DMS 273 treated with DMSO at 0.1 percent for 48 hours (cell line): ENCODE measurements at places on chromosomes 2 and 18.

- no peak for DNase-seq
Measured at GRCh38 chr18:75730249-75730648, 302.7 kb upstream of the SMIM21 start.

DNA sequence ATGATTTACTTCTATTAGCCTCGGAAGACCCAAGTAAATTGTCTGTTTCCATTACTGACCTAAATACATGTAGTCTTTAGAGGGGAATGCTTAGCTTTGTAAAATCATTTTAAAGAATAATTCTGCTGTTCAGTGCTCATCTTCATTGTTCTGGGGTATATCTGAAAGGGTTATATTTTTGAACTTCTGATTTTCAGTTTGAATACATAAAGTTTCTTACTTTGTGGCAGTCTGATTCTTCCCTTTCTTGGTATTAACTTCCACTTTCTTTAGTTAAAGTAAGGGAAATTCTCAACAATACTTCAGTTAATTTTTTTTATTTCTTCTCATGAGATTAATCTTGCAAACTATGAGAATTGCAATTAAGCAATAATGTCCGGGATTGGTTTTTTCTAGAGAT, 148.4 kb downstream of the DOCK10 start:
- no peak for DNase-seq

DNA sequence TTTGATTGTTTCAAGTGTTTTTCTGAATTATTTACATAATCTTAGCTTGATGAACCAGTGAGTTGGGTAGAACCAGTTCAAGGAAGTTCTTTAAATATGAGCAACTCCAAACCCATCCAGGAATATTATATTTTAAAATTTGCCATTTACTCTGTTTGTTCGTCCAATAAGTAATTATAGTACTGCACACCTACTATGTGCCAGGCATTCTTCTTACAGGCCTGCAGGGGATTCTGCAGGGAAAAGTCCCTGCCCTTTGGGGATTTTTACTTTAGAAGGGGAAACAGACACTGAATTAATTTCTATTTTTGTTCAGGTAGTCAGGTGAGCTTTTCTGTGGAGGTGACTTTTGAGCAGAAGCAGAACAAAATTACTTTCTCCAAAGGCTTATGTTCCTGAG, 146.9 kb downstream of the DOCK10 start:
- DNase-seq = no peak

DNA sequence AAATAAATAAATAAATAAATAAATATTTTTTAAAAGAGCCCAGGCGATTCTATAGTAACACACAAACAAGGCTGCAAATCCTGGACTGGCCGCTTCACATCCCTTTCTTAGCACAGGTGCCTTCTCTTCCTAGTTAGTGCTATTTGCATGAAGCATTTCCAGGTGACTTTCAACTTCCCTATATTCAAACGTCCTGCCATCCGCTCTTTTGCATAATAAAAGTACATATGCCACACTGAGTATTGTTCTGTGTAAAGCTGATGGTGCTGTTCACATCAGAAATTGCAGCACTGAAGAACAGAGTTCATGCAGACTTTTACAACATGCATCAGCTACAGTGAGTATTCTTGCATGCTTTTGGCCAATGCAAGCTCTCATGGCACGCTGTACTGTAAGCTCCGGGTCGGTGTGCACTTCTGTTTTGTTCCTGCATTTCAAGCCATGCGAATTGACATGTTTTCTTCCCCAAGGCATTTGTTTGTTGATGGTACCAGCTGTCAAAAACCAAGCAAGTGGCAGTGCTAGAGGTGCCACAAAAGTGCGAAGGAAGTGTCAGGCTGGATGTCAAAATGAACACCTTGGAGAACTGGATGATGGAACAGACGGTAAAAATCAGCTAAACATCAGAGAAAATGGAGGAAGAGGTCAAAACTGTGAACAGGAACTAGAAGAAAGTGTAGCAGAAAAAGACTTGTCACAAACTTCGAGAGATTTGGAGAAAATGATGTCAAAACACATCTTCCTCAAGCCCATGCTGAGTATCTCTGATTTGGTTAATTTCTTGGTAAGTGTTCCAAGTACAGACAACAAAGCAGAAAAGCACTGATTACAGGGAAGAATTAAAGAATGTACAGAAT, 25.5 kb upstream of the CEP68 start:
- DNase-seq = no peak

DNA sequence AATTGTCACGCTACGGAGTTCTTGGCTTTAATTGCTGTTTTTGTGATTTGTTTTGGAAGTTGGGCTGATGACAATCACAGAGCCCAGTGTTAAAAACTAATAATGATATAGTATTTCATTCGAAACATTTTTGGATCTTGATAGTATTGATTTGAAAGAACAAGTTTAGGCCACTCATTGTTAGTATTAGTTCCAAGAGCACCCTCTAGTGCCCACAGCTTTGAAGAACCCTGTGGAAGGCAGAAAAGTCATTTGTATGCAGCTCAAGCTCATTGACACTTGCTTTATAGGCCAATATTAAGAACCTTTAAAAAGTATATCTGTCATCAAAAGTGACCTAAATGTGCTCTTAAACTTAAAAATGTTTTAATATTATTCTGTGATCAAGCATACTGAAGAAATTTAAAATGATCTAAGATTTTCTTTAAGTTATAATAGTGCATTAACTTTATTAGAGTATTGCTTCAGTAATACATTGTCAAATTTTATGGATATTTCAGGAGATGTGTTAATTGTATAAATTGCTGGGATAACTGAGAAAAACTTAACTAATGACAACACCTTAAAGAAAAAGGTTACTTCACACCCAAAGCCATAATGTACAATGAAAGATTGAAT, 191.0 kb downstream of the GRB14 start:
- DNase-seq = peak; percentile 29

DNA sequence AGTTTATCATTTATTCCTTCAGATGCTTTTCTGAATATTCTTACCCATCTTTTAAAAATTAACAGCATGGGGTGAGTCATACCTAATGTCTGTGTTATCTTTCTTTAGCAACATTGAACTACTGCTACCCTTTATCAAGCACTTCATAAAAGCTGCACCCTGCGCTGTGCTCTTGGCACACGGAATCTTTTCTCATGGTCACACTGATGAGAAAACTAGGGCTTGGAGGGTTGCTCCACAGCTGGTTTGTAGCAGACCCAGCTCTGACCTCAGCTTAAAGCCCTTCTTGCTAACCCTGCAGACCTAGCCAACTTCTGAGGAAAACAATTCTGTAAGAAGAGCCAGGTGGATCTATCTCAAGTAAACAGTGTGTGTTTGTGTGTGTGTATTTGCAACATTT, 106.3 kb downstream of the RNF144A start:
- DNase-seq = no peak

- DNase-seq = no peak
Measured at GRCh38 chr2:27126252-27126710, 2.7 kb downstream of the ABHD1 start.

GRCh38 chr2:67880291-67880761, 182.5 kb downstream of the C1D start:
- no peak for DNase-seq

GRCh38 chr18:73812423-73812822, 335.2 kb downstream of the FBXO15 start:
- no peak for DNase-seq

DNA sequence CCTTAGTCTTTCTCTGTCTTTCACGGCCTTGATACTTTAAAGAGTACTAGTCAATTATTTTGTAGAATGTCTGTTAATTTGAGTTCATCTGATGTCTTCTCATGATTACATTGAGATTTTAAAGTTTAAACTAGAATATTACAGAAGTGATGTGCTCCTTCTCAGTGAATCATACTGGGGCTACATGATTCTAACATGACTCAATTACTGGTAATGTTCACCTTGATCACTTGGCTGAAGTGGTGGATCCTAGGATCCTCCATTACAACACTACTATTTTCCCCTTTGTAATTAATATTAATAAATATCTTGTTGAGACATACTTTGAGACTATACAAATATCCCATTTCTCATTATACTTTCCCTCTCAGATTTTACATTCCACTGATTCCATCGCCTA, 148.5 kb downstream of the CAMKMT start:
- no peak for DNase-seq

DNA sequence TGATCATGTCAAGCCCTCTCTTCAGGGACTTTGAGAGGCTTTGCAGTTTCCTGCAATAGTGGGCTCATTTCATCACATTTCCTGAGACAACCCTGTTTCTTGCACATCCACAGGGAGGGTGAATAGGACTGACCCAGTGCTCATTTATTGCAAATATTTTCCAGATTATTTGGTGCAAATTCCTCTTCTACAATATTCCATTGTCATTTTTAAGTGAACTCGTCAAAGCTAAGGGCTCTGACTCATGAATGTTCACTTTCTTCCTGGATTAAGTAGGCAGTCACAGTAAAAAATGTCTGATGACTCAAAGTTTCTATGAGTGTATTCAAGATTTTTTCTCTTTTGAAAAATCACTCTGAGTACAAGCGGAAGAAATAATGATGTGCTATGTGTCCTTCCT, 225.5 kb upstream of the GALNT5 start:
- DNase-seq = no peak

DNA sequence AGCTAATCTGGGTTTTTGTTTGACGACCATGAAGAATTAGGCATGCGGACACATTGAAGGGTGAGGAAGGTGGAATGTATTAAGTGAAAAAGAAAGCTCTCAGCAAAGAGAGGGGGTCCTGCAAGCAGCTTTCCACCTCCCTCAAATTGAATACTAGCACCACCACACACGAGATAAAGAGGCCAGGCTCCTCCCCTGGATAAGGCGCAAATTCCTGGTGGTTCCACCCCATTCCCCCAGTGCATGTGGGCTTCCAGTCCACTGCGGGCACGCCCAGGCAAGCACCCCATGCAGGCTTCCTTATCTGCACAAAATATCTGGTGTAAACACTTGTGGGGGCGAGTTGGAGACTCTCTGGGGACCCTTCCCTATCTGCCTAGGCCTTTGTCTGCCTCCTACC, 857.3 kb downstream of the CPS1 start:
- DNase-seq = no peak

GRCh38 chr2:238696786-238697185, 151.1 kb upstream of the TWIST2 start:
- no peak for DNase-seq

- DNase-seq = no peak
Measured at GRCh38 chr2:233756429-233757081, 3.5 kb upstream of the UGT1A1 start.

GRCh38 chr18:63299837-63300745, 19.5 kb downstream of the BCL2 start:
- DNase-seq = no peak

DNA sequence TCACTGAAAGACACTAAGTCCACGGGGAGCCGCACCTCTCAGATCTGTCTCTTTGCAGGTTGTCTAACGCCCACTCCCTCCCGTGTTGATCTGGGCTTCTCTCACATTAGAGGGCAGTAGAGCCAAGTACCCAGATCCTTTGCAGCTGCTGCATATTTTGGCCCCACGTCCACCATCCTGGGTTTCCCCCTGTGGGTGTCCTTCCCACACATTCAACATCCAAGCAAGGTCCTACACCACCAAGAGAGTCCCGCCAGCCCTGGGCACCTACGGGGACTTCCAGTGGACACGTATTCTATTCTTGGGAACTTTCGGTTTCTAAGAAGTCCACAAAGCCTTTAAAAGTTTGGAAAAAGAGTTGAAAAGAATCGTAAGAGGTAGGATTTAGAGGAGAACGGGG, 116.6 kb downstream of the ATL2 start:
- no peak for DNase-seq

- peak; percentile 6 for DNase-seq
Measured at GRCh38 chr2:236823963-236824362, 254.3 kb downstream of the ACKR3 start.

DNA sequence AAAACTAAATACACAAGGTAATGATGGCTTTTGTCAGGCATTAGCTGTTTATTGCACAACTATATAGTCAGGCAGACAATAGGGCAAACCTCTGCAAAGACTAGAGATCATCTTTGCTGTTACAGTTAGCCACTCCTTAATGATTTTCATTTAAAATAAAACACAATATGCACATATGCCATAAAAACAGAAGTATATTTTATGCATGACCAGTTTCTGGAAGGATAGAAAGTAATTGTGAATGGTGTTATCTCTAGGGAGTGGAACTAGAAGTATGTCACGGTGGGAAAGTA, 102.0 kb downstream of the CHN1 start:
- no peak for DNase-seq

GRCh38 chr18:38007026-38007425, 441.4 kb upstream of the CELF4 start:
- no peak for DNase-seq
